Upper lobe of left lung (tissue), 6 donors: ENCODE measurements at places on chromosomes 3 and 15.
A peak's percentile ranks its signal among the peaks of the same experiment; 100 is the strongest.

GRCh38 chr15:25439369-25439836, 579 bp upstream of the UBE3A start:
- no peak for DNase-seq

DNA sequence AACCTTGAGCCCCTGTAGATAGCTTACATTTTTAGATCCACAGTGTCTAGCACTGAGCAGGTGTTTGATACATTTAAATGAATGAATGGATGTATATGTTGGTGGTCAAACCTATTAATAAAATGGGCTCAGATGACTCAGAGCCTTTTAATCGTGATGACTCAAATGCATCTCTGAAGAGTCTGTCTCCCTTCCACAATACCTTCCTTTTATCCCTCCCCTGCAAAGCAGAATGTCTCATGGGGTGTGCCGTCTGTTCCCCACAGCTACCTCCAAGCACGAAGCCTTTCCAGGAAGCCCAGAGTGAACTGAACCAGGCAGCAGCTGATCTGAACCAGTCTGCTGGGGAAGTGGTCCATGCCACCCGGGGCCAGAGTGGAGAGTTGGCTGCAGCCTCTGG, 303.5 kb upstream of the TPM1 start:
- no peak for DNase-seq

DNA sequence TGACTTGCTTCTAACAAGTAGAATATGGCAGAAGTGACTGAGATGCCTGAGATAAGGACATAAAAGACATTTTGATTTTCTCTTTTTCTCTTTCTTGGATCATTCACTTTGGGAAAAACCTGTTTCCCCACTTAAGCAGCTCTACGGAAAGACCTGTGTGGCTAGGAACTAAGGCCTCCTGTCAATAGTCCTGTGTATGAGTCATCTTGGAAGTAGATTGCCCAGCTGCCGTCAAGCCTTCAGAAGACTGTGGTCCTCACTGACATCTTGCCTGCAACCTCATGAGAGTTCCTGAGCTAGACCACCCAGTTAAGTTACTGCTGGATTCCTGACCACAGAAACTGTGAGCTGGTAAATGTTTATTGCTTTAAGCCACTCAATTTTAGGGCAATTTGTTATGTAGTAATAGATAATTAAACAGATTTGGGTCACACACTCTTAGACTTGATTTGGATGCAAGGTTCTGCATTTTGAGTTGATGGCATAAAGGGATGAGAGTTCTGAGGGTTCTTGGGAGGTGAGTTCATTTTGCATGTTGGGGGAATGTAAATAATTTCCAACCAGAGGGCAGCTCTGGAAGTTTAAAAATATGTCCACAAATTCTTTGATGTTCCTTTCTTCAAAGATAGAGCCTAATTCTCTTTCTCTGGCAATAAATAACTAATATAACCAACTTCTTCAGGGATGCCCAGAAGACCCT, 229.2 kb downstream of the SQOR start:
- no peak for DNase-seq

- DNase-seq: no peak
These were observed 794 bp downstream of the ARPP19 start for GRCh38 chr15:52567871-52568600.

DNA sequence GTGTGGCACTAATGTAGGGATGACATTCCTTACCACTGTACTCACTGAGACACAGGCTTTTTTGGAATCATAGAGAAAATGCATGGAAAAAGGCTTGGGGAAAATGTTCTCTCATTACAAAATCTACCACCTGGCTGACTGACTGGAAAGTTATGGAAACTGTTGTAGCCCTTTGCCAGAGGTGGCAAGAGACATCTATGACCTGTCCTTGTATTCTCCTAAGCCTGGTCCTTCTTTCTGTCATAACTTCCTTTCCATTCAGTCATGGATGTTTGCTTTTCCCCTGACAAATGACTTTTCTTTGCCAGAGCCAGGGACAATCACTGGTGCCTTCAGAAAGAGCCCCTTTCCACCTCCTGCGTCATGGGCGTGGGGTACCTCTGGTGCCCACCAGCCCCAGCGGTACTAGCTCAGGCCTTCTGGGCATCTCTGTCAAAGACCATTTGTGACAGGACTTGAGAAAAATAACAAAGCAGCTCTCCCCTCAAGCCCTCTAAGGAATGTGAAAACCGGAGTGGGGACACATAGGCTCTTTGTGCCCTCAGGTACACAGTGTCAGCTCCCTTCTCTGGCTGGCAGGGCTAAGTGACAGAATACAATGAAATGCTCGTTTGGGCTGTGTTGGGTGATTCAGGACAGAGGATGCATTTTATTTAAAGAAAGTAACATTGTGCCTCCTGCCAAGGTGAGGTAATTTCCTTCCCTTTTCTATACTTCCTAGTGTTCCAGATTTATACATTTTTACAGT, 381.1 kb upstream of the RASGRP1 start:
- DNase-seq: no peak

DNA sequence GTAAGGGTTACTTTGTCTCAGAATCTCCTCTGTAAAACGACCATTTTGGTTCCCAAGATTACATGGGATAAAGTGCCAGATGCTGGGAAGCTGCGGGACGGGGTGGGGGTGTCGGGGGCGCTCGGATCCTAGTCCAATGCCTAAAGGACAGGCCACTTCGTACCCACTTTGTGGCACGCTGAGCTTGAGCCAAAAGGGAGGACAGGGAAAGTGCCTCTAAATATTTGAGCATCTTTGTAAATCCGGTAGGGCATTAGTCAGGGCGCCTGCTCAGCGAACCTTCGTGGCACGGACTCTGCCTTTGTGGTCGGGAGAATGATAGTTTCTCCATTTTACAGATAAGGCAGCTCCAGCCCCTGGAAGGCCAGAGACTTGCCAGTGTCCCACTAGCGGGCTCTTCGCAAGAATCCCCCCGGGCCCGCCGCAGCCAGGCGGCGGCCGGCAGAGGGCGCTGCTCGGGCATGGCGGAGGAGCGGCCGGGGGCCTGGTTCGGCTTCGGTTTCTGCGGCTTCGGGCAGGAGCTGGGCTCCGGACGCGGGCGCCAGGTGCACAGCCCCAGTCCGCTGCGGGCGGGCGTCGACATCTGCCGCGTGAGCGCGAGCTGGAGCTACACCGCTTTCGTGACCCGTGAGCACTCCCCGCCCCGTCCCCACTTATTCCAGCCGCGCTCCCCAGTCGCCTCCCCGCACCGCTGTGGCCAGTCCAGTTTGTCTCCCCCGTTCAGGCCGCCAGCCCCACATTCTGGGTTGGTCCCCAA, 1.8 kb downstream of the RCCD1 start:
- DNase-seq: peak; percentile 97

DNA sequence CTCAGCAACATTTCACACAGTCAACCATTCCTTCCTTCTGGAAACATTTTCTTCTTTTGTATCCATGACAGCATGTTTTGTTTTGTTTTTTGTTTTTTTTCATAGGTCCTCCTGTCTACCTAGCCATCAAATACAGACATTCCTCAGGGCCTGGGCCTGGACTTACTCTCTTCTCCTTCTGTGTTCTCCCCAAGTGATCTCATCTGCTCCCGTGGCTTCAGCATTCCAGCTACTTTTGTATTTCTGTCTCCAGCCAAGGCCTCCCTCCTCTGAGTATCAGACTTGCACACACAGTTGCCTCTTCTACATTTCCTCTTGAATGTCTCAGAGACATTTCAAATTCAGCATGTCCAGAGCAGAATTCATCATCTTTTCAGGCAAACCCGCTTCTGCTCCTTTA, 82.4 kb downstream of the HCN4 start:
- no peak for DNase-seq

- no peak for DNase-seq
These were observed 4.0 kb upstream of the PLAAT1 start for GRCh38 chr3:193237030-193237429.

DNA sequence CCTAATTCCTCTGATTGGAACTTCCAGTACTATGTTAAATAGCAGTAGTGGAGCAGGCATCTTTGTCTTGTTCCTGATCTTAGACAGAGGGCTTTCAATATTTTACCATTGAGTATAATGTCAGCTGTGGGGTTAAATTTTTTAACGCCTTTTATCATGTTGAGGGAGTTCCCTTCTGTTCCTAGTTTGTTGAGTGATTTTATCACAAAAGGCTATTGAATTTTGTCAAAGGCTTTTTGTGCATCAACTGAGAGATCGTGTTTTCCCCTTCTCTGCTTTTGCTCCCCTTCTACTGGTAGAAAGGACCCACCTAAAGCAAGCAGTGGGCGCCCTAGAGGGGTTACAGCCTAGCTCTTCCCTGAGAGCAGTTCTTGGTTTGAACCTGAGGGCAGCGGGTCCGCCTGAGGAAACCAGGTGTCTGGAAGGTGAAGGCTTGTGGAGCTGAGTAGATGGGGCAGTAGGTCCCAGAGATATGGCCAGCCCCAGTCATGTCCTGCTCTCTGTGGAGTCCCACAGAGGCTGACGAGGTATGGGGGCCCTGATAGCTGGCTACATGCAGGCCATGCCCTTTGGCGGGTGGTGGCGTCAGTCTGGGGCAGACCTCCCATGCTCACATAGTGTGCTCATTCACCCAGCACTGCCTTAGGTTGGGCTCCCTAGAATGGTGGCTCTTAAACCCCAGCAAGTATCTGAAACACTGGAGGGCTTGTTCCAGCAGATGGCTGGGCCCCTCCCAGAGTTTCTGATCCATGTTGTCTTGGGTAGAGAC, 11.3 kb downstream of the HDAC11 start:
- no peak for DNase-seq

GRCh38 chr3:13539671-13540070, 9.3 kb upstream of the FBLN2 start:
- DNase-seq: no peak

- DNase-seq: peak; percentile 80
These were observed 9.2 kb downstream of the FYCO1 start for GRCh38 chr3:45986303-45986982.

DNA sequence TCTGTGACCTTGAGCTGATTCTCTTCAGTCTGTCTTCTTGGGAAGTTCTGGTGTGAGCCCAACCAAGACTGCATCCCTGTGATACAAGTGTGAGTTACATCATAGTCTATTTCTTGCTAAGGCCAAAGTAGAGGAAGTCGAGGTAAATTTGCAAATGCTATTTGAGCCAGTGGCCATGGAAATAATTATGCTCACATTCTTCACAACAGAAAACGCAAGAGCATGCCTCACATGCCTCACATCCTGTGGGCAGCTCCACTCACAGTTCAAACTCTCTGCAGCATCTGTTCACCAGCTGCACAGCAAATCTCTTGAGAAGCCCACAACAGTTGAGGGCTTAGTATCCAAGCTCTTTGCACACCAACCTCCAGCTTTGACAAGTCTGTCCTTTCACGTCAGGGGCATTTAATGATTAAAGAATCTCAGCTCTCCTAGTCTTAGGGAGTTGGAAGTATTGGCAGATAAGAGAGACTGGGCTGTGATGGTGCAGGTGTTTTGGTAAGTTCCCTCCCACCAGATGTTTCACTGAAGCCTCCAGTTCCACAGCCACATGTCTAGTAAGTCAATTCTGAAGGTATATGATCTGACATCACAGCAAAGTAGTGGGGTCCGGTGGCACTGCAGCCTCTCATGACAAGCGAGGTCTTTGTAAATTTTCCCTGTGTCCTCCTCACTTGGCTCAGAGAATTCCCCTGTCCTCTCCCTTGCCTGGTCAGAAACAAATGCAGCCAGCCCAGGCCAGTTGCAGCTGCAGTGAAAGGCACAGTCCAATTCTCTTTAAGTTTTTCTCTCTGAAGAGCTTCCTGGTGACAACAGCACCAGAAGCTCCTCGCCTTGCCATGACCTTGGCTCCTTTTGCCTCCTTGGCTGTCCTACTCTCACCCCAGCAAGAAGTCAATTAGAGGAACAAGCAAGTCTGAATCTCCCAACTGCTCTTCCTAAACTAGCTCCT, 166.1 kb downstream of the SSR3 start:
- no peak for DNase-seq

DNA sequence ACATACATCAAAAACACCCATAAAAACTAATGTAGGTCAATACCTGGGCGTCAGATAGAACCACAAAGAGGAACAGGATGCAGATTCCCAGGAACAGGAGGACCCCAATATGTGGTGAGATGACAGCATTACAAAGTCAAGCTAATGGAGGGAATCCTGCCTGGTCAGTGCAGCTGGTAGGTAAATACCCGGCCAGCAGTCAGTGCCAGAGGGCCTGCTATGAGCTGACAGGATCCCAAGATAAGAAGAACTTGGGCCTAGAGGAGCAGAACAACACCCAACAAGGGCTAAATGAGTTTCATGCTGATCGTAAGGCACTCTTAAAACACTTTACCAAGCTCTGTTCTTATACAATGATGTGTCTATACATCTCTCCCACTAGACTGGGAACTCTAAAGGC, 61.2 kb upstream of the KCNMB2 start:
- DNase-seq: no peak

- no peak for DNase-seq
These were observed 15.3 kb downstream of the ANKRD28 start for GRCh38 chr3:15782429-15782828.

- DNase-seq: no peak
These were observed 76.2 kb downstream of the DCUN1D1 start for GRCh38 chr3:182904164-182904563.

- DNase-seq: no peak
These were observed 39.5 kb downstream of the SRPRB start for GRCh38 chr3:133845127-133845526.

DNA sequence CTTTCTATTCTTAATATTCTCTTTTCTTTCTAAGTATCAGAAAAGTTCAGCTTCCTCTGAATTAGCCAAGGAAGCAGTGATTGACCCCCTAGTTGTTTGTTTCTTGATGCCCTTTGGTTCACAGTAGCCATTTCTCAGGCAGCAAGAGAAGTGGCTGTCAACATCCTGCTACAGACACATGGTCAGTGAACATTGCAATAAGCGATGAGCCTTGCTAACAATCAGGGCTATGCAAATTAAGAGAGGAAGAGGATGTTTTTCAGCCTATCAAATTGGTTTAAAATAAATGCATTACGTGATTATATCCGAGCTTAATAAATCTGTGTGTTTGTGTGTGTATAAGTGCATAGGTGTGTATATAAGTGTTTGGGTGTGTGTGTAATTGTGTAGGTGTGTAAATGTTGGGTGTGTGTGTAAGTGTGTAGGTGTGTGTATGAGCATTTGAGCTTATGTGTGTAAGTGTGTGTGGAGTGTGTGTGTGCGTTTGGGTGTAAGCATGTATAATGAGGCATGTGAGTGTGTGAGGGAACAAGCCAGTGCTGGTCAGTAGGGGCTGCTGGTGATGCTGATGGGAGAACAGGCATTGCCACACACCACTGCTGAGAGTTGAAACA, 78.1 kb upstream of the XCR1 start:
- DNase-seq: no peak
